ENCODE measurements at places on chromosomes 13 and 19.

GRCh38 chr13:103451656-103452055 is 385.4 kb upstream of the SLC10A2 start:
- no peak overlapping the region for H3K4me3 ChIP-seq
- H3K27me3 ChIP-seq = peaks cover 2% of the 10 kb centered on the region
- no peaks in the 10 kb centered on the region for H3K4me1 ChIP-seq
- DNase-seq = no peak
- H3K36me3 ChIP-seq = no peaks in the 10 kb centered on the region
- H3K27ac ChIP-seq = no peak overlapping the region

- H3K36me3 ChIP-seq = peaks cover 5% of the 10 kb centered on the region
- H3K4me3 ChIP-seq = no peak overlapping the region
- DNase-seq = peak; percentile 12
- H3K27ac ChIP-seq = no peak overlapping the region
- H3K4me1 ChIP-seq = no peaks in the 10 kb centered on the region
- H3K27me3 ChIP-seq = peaks cover 10% of the 10 kb centered on the region
These were observed 11.6 kb downstream of the NFILZ start for GRCh38 chr19:8641908-8642547.

DNA sequence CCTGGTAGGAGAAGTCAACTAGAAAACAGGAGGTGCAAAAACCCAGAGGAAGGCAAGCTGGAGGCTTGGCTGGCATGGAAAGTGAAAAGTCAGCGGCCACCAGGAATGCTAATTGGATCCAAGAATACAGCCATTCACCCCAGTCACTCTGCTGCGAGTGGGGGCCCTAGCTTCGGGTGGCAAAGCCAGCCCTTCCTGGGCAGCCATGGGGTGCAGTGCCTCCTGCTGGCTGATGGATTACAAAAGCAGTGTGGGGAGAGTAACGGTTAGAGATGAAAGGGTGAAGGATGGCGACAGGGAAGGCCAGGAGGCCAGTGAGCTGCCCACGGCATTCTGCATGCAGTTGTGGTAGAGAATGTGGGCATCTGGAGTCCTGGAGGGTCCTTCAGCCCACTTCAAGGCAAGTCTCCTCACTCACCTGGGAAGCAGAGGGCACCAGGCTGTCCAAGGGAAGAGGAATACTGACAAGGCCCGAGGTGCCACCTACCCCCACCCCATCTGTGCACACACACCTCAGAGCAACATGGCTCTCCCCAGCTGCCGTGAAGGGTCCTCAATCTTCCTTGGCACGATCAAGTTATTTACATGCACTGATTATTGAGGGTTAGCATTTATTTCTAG is 20.3 kb upstream of the EPHX3 start:
- H3K36me3 ChIP-seq = peaks cover 52% of the 10 kb centered on the region
- peak; percentile 32 for DNase-seq
- peaks cover 10% of the 10 kb centered on the region for H3K27me3 ChIP-seq
- H3K27ac ChIP-seq = no peak overlapping the region
- peak overlapping the region; percentile 59 for H3K4me3 ChIP-seq

GRCh38 chr19:2733930-2734588 is 5.8 kb downstream of the SLC39A3 start:
- H3K36me3 ChIP-seq = peaks cover 30% of the 10 kb centered on the region
- peaks cover 2% of the 10 kb centered on the region for H3K27me3 ChIP-seq
- H3K27ac ChIP-seq = no peak overlapping the region
- H3K4me3 ChIP-seq = peak overlapping the region; percentile 47
- H3K4me1 ChIP-seq = peaks cover 1% of the 10 kb centered on the region

- H3K27me3 ChIP-seq = peaks cover 4% of the 10 kb centered on the region
- H3K36me3 ChIP-seq = peaks cover 6% of the 10 kb centered on the region
- no peak overlapping the region for H3K27ac ChIP-seq
- no peak overlapping the region for H3K4me3 ChIP-seq
These were observed 39.4 kb downstream of the ZNF846 start for GRCh38 chr19:9729162-9729561.

- H3K4me3 ChIP-seq = no peak overlapping the region
- peaks cover 37% of the 10 kb centered on the region for H3K36me3 ChIP-seq
- peaks cover 3% of the 10 kb centered on the region for H3K4me1 ChIP-seq
- H3K27me3 ChIP-seq = no peaks in the 10 kb centered on the region
- no peak overlapping the region for H3K27ac ChIP-seq
- no peak for DNase-seq
These were observed 5.6 kb downstream of the ZNF507 start for GRCh38 chr19:32350987-32351348.

GRCh38 chr13:98490866-98491265 is 86.0 kb downstream of the STK24 start:
- no peak for DNase-seq
- H3K27ac ChIP-seq = peak overlapping the region; percentile 54
- H3K4me3 ChIP-seq = no peak overlapping the region
- H3K27me3 ChIP-seq = peaks cover 6% of the 10 kb centered on the region

All from endothelial cell (in vitro differentiated cells).